Activated naive CD4-positive, alpha-beta T cell treated with anti-CD3 and anti-CD28 coated beads, Interleukin-2, amount 50 U/mL, for 16 hours (primary cell): ENCODE measurements at places on chromosomes 6 and 20.

DNA sequence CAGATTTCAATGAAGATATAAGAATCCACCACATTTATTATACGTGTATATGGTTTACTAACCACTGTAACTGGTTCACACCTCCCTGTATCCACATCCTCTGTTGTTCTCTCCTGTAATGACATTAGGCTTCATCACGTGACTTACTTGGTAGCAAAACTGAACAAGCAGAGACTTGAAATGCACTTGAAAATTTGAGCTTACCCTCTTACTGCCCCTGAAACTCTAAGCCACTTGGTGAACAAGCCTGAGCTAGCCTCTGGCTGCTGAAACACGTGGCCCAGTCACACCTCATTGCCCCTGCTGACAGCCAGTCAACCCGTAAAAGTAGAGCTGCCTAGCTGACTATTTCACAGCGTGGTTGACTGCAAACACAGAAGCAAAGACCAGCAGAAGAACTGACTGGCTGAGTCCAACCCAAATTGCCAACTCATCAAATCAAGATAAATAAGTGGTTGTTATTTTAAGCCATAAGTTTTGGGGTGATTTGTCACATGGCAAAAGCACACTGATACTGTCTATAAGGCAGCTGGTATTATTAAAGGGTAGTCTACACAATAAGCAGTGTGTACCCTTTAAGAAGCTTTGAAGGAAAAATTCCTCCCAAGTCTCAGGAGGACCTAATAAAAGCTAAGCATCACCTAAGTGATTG lies 109.0 kb downstream of the RALGAPA2 start:
- no peak for DNase-seq

GRCh38 chr20:37204056-37204455 lies 24.7 kb upstream of the MROH8 start:
- DNase-seq = no peak

GRCh38 chr6:76506808-76507207 lies 434.3 kb upstream of the IMPG1 start:
- no peak for DNase-seq

GRCh38 chr6:21208081-21208795 lies 385.3 kb upstream of the SOX4 start:
- DNase-seq = no peak

- no peak for DNase-seq
These were observed 11.5 kb downstream of the TTLL9 start for GRCh38 chr20:31881945-31882344.

DNA sequence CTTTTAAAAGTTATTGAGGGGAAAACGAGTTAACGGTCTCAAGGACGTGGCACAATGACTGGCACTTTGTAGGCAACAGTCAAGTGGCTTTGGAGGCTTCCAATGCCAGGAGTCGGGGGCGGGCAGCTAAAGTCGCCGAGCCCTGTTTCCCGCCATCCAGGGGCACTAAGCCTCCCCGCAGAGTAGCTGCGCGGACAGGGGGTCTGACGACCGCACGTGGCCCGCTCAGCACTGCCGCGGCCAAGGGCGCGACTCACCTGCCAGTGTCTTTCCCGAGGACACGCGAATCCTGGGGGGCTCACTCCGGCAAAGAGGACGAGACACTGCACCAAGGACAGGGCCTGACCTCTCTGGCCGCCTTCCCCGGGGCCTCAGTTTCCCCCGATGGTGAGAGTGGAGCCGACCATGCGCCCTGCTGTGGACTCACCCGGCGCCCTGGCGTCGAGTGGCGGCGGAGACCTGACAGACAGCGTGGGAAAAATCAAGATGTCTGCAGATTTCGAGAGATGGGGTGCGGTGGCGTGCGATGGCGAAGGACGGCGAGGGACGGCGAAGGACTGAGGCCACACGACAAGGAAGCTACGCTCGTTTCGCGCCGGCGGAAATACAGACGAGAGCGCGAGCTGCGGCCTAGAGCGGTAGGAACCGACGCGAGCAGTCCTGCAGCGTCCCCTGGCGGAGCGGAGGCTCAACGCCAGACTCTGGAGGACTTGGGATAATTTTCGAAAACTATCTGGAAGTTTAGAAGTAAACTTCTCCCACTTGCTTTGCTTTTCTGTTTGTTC lies at the start of gene SNHG17:
Gene SNHG17, minus strand, starts transcription at position 559 of the 785 bp plus-strand sequence.
- peak; percentile 88 for DNase-seq

DNA sequence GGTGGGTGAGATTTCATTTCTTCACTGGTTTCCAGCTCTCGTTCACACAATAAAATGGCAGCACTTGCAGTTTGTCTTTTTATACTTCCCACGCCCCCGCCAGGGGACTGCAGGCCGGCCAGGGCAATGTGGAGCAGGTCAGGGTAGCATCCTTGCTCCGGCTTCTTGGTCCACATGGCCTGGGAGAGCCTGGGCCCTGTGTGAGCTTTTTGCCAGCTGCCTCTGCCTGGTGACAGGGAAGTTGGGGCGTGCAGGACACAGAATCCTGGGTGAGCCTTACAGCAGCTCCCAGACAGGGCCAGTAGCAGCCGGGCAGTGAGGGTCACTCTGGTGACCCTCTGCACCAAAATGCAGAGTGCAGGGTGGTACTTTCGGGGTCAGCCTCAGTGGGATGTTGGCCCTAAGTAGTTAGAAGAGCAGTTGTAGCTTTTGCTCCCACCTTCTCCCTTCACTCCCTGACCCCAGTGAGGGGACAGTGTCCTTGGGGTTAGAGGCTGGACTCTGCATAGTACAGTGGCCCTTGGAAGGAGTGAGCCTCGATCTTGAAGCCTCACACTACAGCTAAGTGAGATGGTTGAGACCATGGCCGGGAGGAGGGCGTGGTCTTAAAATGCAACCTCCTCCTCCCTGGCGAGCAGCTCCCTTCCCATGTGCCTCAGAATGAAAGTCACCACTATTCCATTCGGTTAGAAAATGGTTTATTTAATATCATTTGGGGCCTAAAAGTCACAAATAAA lies 23.8 kb downstream of the PYGB start:
- peak; percentile 1 for DNase-seq

DNA sequence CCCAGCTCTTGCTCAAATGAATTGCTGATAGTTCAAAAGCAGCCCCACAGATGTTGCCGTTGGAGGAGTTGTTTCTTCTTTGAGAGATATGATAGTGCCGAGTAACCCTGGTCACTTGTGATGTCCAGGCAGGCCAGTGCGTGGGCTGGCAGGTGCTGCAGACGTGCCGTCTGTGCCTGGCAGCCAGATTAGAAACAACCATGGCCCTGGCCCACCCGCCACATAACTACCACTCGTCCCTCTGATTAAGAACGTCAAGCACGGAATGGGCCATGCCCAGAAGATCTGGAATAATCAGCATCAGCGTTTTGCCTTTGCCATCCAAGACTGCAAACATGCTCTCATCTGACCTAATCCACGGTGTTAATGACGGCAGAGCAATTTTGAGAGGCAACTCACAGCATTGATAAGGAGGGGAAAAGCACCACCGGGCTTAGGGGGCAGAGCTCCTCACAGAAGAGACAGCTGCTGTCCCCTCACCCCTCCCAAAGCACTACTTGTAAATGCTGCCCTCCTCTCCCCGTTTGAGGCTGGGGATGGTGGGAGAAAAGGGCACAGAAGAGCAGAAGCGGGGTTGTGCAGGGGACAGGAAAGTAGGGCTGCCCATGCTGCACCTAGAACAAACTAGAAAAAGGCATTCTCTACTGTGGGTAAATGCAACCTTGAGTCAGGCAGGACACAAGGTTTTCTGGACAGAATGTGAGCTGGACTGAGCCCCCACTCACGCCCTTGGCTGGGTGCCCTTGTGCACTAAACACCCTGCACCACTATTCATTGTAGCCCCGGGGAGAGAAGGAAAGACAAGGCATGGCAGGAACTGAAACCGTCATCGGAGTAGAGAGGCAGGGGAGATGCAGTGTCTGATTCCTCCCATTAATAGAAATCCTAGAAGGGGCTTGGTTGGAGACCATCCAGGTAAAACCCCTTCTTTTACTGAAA lies 5.3 kb upstream of the CPNE5 start:
- DNase-seq = no peak

DNA sequence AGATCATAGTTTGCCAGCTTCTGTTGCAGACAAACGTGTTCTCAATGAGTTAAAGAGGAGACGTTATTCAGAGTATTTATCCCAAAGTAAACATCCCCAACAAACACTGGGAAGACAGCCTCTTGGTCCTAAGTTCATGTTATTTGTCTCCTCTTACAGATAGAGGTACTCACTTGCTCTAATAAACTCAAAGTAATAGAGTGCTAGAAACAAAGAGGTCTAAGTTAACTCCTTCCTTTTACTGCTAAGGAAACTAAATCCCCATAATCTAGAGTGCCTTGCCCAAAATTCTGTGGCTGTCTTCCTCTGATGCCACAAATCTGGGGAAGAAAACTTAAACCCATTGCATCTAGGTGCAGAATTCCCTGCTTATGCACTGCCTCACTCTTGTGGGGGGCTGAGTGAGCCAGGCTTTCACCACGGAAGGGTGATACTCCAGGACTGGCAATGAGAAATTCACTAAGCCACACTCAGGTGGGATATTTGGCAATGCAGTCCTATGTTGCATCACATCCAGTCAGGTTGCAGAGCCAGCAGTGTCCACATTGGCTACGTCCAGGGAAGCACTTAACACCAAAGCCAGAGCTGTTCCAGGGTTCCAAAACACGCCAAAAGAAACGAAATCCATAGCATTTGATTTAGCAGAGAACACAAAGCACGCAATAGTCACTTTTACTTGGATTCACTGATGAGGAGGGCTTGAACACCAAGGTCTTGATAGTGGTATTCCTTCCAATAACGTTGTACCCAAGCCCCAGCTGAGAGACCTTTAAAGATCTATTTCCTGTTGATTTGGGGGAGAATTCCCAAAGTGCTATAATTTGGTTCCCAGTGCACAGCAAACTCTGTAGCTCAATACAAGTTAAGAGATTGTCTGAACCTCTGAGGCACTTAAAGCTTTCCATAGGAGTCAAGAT lies 81.0 kb upstream of the FOXQ1 start:
- no peak for DNase-seq

- DNase-seq = no peak
These were observed 700.9 kb upstream of the SLC35B3 start for GRCh38 chr6:9136141-9136822.

DNA sequence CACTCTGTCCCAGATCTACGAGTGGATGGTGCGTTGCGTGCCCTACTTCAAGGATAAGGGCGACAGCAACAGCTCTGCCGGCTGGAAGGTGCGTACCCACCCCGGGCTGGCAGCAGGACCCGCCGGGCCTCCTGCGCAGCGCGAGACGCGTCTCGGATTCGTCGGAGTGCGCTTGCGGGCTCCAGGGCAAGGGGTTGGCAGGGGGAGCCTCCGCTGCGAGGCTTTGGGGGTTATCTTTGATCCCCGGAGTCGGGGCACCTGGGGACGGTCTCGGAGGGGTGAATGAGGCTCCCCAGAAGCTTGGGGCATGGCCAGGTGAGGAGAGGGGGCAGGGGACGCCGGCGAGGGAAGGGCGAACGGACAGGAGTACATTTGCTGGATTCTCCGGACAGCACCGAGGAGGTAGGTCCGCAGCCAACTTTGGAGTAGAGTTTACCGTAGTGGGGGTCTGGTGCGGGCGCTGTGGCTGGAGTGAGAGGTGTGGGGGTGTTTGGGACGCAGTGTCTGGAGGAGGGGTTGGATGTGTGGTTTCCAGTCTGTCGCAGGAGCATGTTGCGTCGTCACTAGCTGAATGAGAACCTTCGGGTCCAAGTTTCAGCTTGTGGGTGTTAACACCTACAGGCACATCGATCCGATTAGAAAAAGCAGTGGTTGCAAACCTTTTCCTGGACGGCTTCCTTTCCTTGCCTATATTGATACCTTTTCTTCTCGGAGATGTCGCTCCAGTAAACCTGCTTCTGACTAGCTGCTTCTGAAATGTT lies 1.2 kb downstream of the FOXO3 start:
- DNase-seq = no peak

GRCh38 chr6:129235167-129236000 lies 352.4 kb downstream of the LAMA2 start:
- DNase-seq = no peak

DNA sequence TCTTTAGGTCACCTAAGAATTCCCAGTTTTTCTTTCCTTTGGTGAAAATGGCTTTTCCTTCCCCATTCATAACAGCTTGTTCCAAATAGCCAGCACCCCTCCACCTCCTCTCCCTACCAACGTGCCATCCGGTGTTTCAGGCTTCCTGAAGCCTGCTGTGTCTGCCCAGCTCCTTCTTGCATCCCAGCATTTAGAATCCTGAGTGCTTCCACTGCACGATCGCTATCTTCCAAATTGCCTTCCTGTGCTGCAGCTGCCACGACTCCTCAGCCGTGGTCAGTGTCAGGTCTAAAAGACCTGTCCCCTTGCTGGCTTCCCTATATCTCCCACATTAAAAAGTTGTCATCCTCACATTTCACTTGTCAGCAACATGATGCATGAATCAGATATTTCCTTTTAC lies 550.3 kb upstream of the JARID2 start:
- DNase-seq = no peak

- no peak for DNase-seq
These were observed 166.8 kb upstream of the CST7 start for GRCh38 chr20:24782301-24782700.

GRCh38 chr6:108465098-108465495 lies 95.6 kb upstream of the FOXO3 start:
- DNase-seq = no peak

GRCh38 chr6:111677249-111677990 lies 71.7 kb upstream of the TRAF3IP2 start:
- no peak for DNase-seq

- no peak for DNase-seq
These were observed 227.5 kb upstream of the MYLIP start for GRCh38 chr6:15901141-15902115.

GRCh38 chr6:52087498-52087999 lies at the start of gene PKHD1:
Gene PKHD1 (minus strand): TSS chr6:52087613. CDS start chr6:52084933, 2,680 bp downstream.
- DNase-seq = no peak

DNA sequence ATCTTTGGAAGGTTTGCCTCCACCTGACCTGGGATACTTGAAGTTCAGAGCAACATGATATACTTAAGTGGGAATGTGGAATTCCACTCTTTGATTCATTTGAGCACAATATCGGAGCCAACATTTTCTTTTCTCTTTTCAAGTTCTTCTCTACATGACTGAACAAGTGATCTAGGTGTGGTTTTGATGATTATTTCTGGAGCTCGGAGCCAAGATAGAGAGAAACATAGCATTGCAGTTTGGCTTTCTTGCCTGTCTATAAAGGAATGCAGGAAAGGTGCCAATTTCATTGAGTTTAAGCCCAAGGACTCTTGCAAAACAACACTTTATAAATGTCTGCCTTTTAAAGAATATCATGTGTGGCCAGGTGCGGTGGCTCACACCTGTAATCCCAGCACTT lies 124.2 kb upstream of the FAM83B start:
- no peak for DNase-seq

DNA sequence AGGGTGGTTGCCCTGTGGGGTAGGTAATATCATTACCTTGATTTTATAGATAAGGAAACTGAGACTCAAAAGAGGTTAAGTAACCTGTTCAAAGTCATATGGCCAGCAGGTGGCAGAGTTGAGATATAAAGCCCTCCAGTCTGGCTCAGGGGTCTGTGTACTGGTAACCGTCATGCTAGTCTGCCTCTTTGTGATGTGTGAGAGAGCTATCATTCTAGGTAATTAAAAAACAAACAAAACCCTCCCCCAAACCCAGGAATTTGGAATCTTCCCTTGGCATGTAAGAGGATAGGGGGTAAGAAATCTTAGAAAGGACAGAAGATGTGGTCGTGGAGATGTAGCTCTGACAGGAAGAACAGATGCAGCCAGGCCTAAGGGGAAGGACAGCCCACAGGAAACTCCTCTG lies 206.0 kb downstream of the CDC5L start:
- peak; percentile 63 for DNase-seq

GRCh38 chr6:43753570-43754183 lies 16.3 kb upstream of the VEGFA start:
- DNase-seq = no peak

GRCh38 chr6:99821164-99821563 lies 172.9 kb downstream of the MCHR2 start:
- no peak for DNase-seq
